ENCODE measurements at places on chromosomes 5 and 9.
A peak's percentile ranks its signal among the peaks of the same experiment; 100 is the strongest.

- DNase-seq: no peak
Observed at GRCh38 chr9:16371306-16371705, 499.2 kb downstream of the BNC2 start.

DNA sequence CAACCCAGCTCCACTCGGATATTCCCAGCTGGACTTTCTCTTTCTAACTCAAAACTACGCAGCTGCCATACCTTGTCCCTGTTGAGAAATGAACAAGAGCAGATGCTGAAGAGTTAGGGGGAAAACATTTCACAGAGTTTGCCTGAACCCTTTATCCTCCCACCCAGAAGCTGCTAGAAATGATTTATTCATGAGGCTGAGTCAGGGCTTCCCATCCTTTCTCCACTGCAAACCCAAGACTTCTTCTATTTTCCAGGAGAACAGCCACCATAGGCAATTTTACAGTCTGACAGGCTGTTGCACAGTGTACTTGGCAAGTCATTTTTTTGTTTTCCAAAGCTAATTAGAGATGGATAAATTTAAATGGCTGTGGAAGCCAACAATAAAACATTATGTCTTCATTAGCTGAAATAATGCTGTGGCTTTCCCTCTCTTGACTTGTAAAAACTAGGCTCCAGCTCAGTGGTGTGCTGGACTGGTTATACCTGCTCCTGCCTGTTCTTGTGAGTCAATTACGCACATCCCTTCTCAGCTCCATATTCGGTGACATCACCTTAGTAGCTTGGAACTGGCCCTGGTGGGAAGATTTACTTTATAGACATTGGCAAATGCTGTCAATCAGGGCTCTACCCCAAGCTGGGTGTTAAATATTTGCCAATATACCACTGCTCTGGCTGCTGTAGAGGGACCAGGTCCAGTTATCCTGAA, 71.9 kb downstream of the KIF4B start:
- DNase-seq: peak; percentile 18

GRCh38 chr5:172150514-172151425, 37.3 kb downstream of the STK10 start:
- DNase-seq: no peak

DNA sequence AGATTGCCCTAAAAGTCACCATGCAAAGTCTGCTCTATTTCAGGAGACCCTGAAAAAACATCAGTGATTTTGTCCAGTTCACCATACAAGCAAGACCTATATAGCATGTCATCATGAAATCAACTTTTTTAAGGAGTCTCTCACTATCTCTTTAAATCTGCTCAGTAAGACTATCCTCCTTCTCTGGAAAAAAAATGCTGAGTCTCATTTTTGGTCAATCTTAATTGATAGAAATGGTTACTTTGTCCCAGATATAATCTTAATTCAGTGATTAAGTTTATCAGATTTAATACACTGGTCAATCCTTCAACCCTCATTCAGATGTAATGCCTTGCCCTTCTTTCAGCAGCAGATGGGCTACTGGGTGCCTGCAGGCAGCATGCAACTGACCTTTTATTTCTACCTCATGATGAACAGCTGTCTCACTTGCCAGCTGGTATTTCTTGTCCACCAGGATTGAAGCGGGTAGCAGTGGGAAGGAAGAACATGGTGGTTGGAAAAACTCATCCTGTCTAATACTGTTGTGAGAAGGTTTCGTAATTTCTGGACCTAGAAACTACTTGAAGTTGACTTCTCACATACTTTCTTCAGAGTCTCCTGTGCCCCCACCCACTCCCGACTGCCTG, 375.3 kb downstream of the DNAH5 start:
- DNase-seq: no peak

- DNase-seq: peak; percentile 51
Observed at GRCh38 chr5:139394123-139394653, 716 bp downstream of the PROB1 start.

- DNase-seq: no peak
Observed at GRCh38 chr5:1535646-1536045, 11.9 kb upstream of the LPCAT1 start.

GRCh38 chr5:103027267-103027666, 92.7 kb downstream of the GIN1 start:
- DNase-seq: no peak
